Neural progenitor cell (in vitro differentiated cells): ENCODE measurements at places on chromosomes 7 and 10. TPM values are rescaled to one million over a fixed set of nuclear protein-coding genes. Genes with fewer than 3 reads are reported as not detected.

DNA sequence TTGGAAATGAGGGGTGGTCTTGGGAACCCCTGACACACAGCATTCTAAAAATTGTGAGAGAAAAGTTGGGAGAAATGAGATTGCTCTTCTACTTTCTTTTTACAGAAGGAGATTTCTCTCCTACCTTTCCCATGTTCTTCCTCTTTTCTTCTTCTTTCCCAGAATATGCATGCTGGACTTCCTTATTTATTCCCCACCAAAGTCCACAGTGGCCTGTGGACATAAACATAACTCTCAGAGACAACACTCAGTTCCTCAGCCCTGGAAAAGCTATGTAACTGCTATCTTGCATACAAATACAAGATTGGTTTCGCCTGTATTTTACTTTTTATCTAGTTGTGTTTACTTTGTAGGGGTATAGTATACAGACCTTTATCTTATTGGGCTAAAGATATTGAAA is 54.6 kb upstream of the C1GALT1 start:
- H3K27ac ChIP-seq = no peak overlapping the region
- no peaks in the 10 kb centered on the region for H3K27me3 ChIP-seq
- DNase-seq = no peak
- H3K4me3 ChIP-seq = no peak overlapping the region

DNA sequence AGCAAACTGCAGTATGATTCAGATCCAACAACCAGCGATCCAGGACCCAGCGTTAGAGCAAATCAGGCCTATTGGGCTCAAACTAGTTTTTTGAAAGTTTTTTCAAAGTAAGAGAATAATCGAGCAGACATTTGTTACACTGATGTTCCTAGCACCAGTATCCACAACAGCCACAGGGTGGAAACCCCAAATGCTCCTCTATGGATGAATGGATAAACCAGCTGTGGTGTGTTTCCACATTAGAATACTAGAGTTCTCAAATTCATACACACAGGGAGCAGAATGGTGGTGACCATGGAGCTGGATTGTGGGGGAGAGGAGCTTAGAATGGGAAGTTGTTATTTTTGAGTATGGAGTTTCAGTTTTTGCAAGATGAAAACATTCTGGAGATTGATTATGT is 60.7 kb downstream of the PDIA4 start:
- peaks cover 9% of the 10 kb centered on the region for H3K4me1 ChIP-seq
- H3K27ac ChIP-seq = no peak overlapping the region

UBE2D1 gene
- 38.3 and 56.6 TPM in 2 replicates for total RNA-seq

- peak overlapping the region; percentile 99 for H3K4me3 ChIP-seq
- H3K4me1 ChIP-seq = peaks cover 70% of the 10 kb centered on the region
- H3K27me3 ChIP-seq = no peaks in the 10 kb centered on the region
- no peaks in the 10 kb centered on the region for H3K36me3 ChIP-seq
- peak; percentile 68 for DNase-seq
Observed at GRCh38 chr7:117872561-117873309, 506 bp downstream of the CTTNBP2 start.

IL15RA gene
- not detected in 2 replicates for total RNA-seq

DNA sequence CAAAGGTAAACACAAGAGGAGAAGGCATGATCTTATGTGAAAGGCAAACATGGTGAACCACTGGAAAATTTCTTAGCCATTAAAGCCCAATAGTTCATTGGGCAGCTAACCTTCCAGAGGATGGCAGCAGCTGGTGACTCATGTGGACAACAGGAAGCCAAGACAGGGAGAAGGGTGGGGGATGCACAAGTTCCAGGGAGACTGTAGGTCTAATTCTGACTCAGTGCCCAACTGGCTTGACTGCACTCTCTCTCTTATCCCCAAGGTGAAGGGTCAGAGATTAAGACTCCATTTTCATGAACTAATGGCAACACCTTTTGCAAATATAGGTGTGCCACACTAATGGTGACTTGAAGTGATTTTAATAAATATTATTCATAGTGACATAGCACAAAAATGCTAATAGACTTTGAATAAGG is 47.9 kb upstream of the SLC35B4 start:
- H3K4me1 ChIP-seq = no peaks in the 10 kb centered on the region
- no peak overlapping the region for H3K27ac ChIP-seq
- H3K27me3 ChIP-seq = no peaks in the 10 kb centered on the region
- H3K4me3 ChIP-seq = no peak overlapping the region
- DNase-seq = no peak
- H3K36me3 ChIP-seq = no peaks in the 10 kb centered on the region

- H3K4me3 ChIP-seq = no peak overlapping the region
- no peaks in the 10 kb centered on the region for H3K36me3 ChIP-seq
- no peaks in the 10 kb centered on the region for H3K4me1 ChIP-seq
- H3K27me3 ChIP-seq = no peaks in the 10 kb centered on the region
- no peak overlapping the region for H3K27ac ChIP-seq
- DNase-seq = no peak
Observed at GRCh38 chr10:35570397-35570796, 34.7 kb upstream of the GJD4 start.

GRCh38 chr10:72009051-72009424 is 44.8 kb downstream of the CHST3 start:
- H3K27me3 ChIP-seq = no peaks in the 10 kb centered on the region
- H3K4me3 ChIP-seq = no peak overlapping the region
- peaks cover 12% of the 10 kb centered on the region for H3K4me1 ChIP-seq
- peak overlapping the region; percentile 61 for H3K27ac ChIP-seq
- H3K36me3 ChIP-seq = no peaks in the 10 kb centered on the region

RNF148 gene
- 0.11 and 0.40 TPM in 2 replicates for total RNA-seq
